ENCODE measurements at places on chromosomes 11 and 22.

GRCh38 chr11:97687111-97687510 is 1297.3 kb downstream of the JRKL start:
- DNase-seq: no peak

DNA sequence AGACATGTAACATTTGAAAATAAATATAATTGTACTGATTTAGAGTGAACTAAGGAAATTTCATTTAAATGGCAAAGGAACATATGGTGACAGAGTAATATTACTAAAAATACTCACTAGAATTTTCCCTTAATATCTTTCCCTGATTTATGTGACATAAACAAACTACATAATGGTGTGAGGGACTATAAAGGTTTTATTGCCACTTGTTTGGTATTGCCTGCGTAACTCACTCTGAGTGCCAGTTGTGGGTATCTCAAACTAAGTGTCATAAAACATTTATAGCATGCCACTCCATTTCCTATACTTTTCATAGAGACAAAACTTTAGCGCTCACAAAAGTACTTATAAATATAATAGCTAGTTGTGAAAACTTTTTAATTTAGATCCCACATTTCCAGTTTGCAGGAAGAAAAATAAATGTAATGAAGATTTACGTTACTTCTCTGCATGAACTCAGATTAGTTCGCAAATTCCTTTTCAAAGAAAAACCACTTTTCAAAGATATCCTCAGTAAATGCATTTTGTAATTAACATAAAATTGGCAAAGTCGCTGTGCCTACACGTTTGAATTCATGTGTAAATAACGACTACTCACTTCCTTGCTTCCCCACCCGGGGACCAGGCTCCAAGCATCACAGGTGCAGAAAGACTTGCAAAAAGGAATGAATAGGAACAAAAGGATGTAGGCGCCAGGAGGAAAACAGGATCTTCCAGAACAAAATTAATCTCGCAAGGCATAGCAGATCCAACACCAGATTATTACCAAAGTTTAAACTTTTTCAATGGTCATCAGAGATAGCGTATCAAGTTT is 1.6 kb upstream of the QSER1 start:
- DNase-seq: no peak

DNA sequence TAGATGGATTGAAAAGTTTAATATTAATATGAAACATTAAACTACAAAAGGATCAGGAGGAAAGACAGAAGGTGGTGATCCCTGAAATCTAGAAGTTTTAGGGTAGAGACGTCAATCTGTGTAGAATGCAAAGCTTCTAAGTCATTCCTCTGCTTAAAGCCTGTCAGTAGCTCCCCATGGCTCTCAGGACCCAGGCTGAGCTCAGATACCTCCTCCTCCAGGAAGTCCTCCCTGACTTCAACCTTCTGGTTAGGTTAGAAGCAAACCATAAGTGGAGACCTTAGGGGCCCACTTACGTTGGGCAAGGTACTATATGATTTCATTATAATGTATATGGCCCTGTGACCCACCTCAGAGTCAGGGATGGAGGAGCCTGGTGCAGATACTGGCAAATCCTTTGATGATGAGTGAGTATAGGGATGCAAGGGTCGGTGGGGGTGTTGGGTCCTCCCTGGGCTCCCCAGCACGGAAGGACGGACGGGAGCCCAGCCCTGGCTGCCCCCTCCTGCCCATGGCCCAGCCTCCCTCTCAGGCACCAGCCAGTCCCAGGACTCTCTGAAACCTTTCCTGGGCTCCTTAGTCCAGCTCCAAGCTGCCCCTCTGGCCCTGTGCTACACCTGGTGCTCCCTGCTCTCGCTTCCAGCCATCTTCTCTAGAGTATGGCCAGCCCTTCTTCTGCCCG is 3.2 kb upstream of the PPP6R3 start:
- no peak for DNase-seq

GRCh38 chr11:23995891-23996290 is 501.0 kb upstream of the LUZP2 start:
- no peak for DNase-seq

GRCh38 chr11:73194593-73194992 is 23.5 kb upstream of the P2RY2 start:
- no peak for DNase-seq

GRCh38 chr11:12724301-12725054 is 50.3 kb downstream of the TEAD1 start:
- no peak for DNase-seq

DNA sequence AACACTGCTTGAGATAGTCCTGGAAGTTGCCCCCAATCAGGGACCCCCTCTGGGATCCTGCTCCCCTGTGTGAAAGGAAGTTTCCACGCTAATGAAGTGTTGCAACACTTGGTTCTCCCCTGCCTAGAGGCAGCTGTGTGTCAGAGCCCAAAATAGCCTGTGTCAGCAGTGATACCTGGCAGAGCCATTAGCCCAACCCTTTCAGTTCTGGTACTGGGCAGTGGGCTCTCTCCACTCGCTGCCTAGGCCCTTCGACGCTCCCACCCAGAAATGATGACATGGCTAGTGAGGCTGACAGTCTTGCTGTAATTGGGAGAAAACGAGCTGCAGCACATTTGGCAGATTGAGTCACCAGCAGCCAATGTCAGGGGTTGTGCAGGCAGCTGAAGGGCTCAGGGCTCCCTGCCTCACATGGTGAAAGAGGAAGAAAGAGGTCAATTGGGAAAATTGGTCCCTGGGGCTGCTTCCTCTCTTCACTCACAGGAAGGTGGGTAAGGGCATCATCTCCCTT is 1.4 kb upstream of the NXF1 start:
- DNase-seq: no peak

All from CD4-positive, alpha-beta T cell treated with Interleukin-10 for 1 hour (primary cell).